ENCODE measurements at places on chromosomes 3 and 15.

DNA sequence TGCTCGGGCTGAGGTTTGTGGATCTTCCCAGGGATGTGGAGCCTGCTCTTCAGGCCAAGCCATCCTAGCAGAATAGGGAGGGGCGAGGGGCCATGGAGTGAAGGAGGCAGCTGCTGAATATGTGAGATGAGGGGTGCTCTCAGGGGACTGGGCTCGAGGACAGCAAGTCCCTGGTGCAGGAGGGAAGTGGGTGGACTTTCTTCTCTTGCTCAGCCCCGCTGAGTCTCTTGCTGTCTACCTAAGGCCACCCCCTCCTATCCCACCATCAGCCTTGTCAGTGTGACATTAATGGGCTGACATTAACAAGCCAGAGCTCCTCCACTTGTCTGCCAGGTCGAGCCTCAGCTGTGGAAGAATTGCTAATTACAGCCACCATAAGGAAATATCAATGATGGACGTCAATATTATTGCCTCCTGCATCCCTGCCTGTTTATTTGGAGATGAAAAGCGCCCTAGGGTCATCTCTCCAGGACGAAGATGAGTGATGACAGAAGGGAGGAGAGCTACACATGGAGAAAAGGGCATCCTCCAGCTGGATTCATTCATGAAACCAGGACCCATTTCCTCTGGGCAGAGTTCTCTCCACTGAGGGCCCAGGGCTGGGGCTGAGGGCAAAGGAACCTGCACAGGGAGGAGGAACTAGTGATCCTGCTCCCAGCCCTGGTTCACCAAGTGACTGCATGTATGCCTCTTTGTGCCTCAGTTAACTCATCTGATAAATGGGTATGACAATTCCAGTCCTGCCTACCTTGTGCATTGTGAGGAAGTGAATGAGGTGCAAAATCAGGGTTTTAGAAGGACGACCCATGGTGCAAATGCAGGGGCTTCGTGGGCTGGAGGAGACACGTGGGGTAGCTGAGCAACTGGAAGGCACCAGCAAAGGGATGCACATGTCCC, 34.9 kb upstream of the LINGO1 start:
- DNase-seq, result no peak

DNA sequence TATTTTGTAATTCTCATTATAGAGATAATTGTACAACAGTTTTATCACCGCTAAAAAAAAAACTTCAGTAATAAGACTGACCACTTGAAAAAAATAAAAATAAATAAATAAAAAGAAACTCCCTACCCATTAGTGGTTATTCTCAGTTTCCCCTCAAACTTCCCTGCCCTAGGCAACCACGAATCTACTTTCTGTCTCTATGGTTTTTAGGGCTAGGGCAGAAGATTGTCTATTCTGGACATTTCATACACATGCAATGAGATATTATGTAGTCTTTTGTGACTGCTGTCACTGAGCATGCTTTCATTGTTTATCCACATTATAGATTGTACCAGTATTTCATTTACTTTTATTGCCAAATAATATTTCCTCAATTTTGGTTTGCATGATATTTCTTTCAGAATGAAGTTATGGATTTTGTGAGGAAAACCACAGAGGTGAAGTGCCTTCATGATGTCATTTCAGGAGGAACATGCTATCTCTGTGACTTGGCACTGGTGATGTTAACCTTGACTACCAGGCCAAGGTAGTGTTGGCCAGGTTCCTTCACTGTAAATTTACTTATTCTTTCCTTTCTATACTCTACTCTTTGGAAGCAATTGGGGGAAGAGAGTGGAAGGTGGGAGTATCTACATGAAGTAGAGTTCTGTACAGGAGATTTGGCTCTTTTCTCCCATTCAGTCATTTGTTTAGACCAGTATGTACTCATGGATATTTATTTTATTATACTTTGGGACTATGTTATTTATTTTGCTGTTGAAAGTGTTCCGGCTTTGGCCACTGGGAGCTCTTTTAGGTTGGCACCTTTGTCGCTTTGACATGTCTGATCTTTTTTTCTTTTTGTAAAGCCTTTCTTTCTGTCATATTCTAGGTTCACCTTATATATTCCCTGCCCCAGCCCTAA, 86.3 kb downstream of the GMPS start:
- no peak for DNase-seq

- no peak for DNase-seq
Measured at GRCh38 chr3:49872801-49873281, 3.1 kb upstream of the CAMKV start.

GRCh38 chr15:82832601-82833361, 23.4 kb downstream of the WHAMM start:
- DNase-seq, result no peak

DNA sequence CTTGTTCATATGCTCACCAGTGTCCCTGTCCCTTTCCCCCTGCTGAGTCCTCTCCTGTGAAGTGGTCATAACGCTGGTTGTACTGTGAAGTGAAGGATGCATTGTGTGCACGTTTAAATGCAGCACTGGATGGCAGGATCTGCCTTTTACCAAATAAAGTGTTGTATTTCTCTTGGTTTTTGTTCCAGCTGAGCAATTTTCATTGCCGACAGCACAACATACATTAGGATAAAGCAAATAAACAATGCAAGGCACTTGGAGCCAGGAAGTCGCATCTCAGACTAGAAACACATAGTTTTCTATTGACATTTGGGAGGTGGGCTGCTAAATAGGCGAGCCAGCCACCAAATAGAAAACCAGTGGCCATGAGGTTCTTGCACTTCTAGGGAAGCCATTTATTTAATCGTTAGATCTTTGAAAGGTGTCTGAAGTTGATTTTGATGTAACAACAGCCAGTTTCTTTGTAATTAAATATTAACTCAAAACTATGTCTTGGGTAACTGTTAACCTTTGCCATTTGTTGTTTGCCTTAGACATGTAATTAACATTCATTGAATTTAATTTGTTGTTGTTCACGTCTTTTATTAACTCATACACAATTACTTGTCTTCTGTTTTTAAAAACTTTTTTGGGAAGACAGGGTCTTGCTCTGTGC, 185.3 kb downstream of the FNDC3B start:
- DNase-seq, result peak; percentile 88

GRCh38 chr15:84981711-84982300, at the start of gene PDE8A:
Gene PDE8A, plus strand, starts transcription at chr15:84981856. Its CDS starts 307 bp downstream, at chr15:84982163.
- DNase-seq, result no peak

DNA sequence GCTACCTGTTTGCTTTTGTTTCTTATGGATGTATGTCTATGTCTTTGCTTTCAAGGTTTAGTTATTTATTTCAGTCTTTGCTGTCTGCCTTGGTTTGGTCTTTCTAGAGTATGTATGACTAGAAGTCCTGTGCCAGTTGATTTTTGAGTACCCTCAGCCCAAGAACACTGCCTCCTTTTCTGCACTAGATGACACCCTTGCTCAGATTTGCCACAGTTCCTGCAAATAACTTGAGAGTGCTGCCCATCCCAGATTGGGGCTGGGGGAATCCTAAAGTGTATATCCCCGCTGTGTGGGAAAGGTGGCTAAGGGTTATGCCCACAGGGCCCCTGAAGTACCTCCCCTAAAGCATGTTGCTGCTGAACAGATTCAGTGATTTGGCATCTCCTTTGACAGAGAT, 32.0 kb downstream of the NLGN1 start:
- no peak for DNase-seq

DNA sequence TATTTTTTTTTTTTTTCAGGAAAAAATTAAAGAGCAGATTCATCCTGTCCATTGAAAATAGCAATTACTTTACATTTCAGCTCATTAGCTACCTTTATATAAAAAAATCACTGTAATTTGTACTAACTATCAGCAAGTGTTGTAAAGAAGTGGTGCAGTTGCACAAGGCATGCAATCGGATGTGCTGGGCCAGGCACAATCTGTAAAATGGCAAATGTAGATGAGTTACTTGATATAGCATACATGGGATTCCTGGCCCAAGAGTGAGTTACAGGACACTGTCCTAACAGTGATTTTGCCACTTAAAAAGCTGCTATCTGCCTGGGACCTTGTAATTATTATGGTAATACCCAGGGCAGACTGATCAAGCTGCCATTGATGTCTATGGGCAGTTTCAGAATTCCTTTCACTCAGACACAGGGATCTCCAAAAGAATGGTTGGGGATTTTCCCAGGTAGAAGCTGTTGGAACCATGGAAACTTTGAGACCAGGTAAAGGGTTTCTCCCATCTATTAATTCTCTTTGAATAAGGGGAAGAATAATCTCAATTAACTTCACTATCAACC, 182.2 kb upstream of the ICE2 start:
- no peak for DNase-seq

DNA sequence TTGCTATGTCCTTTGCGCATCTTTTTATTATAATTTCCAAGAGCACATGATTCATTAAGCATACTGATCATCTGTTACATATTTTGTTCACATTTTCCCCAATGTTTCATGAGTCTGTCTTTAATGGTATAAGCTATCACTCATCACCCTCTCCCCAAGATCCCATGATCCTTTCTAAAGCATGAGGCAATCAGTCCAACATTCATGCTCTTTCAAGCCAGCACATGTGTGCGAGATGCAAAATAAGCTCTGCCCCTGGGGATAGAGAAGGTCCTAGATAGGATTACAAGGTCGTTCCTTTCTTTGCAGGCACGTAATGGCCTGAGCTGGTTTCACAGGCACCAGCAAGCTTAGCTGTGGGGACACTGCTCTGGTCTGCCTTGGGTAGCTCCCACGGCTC, 32.2 kb upstream of the B3GNT5 start:
- no peak for DNase-seq

DNA sequence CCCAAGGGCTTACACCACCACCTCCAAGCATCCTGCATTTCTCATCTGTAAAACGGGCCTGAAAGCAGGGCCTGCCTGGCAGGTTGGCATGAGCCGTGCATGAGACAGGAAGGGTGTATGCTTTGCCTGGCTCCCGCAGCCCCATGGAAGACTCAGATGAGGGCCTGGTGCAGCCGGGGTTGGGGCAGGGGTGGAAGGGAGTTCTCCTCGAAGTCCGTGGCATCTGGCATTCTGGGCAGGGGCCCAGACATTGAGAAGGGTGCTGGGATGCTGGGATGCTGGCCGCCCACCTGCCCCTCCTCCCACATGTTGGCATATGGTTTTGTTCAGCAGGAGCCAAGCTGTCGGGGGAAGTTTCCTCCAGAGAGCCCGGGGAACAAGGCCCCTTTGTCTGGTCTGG, 13.0 kb upstream of the FBLN2 start:
- DNase-seq, result no peak

DNA sequence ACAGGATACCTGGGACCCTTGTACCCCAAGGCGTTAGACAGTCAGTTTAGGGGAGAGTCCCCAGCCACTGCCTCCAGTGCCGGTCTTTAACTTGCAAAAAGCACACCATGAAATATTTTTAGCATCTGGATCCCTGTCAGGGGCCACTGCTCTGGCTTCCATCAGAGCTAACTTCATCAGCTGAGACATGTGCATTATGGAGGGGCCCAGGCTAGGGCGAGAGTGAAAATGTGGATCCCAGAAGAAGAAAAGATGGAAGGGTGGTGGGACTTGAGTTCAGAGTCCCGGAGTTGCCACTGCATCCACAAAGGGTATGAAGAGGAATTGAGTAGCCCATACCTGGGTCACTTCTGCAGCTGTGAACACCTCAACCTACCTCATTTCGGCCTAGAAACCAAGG, 23.5 kb upstream of the SPATA12 start:
- no peak for DNase-seq

- no peak for DNase-seq
Measured at GRCh38 chr3:41716471-41716870, 245.4 kb downstream of the ULK4 start.

GRCh38 chr15:99123713-99124451, 19.0 kb downstream of the SYNM start:
- peak; percentile 62 for DNase-seq

DNA sequence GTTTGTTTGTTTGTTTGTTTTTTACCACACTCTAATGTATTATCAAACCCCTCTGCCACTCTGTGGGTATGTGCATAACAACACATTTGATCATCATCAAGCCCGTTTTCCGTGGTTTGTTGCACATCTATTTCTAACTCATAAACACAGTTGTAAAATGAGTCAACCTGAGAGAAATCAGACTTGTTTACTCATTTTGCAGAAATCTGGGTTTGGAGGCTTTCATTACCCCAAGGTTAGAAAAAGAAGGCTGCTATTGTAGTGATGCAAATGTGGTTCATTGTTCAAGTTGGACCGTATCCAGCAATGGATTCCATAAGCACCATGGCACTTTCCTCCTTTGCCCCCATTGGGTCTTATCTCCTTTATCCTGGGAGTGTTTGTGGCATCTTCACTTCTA, 353.2 kb upstream of the SOX2 start:
- no peak for DNase-seq

DNA sequence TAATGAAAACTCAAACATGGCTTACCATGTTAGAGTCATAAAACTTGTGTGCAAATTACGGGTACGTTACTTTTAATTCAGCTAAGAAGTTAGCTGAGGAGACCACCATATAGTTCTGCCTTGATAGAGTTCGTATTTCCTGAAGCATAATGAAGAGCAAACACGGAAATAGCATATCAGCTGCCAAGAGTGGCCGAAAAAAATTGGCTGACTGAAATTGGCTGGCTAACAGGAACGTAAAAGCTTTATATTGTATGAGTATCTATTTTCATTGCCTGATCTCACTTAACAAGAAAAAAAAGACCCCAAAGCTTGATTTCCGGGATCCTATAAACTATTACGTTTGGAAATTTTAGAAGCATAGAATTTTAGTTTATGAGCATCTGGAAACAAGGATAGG, 1222.9 kb downstream of the ZPLD1 start:
- DNase-seq, result no peak

DNA sequence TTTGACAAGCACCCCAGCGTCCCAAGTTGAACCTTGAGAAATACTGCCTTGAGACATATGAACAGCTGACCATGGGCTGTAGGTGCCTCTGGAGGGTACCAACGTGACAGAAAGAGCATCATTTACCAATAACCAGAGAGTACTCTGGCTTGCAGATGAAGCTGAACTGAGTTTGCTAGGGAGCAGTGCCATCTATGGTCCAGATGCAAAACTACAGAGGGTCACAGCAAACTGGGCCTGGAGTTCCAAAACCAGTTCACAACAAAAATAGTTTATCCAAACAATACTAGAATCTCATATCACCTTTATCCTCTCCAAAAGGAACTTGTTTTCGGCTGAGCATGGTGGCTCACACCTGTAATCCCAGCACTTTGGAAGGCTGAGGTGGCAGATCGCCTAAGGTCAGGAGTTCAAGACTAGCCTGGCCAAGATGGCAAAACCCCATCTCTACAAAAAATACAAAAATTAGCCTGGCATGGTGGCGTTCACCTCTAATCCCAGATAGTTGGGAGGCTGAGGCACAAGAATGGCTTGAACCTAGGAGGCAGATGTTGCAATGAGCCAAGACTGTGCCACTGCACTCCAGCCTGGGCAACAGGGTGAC, 69.3 kb downstream of the CHAC1 start:
- DNase-seq, result peak; percentile 5

GRCh38 chr15:66359740-66360139, 3.3 kb upstream of the TIPIN start:
- no peak for DNase-seq

GRCh38 chr3:11291808-11292207, 19.6 kb downstream of the ATG7 start:
- DNase-seq, result no peak

Measured in DMS79 treated with DMSO at 0.1 percent for 48 hours (cell line).